ENCODE measurements at places on chromosomes 4 and X. TPM values are rescaled to one million over a fixed set of nuclear protein-coding genes. Genes with fewer than 3 reads are reported as not detected.

The ARAP2 gene
- 1.8 TPM for total RNA-seq

The FAM9C gene
- total RNA-seq: not detected

The TRMT10A gene
- total RNA-seq: 4.3 TPM

The FAM47E gene
- not detected for total RNA-seq

The C4orf50 gene
- total RNA-seq: not detected

The ETDB gene
- not detected for total RNA-seq

The CT45A1 gene
- not detected for total RNA-seq

The IL15 gene
- total RNA-seq: 5.8 TPM

The CENPVL3 gene
- not detected for total RNA-seq

The RAB40A gene
- total RNA-seq: under 0.01 TPM

Data from IMR-90 (cell line).